ENCODE measurements at places on chromosomes 7 and 10. TPM values are rescaled to one million over a fixed set of nuclear protein-coding genes. Genes with fewer than 3 reads are reported as not detected.
A peak's percentile ranks its signal among the peaks of the same experiment; 100 is the strongest.

- H3K27me3 ChIP-seq, result peaks cover 100% of the 10 kb centered on the region
- H3K27ac ChIP-seq, result no peak overlapping the region
- DNase-seq, result no peak
- no peaks in the 10 kb centered on the region for H3K36me3 ChIP-seq
- H3K4me1 ChIP-seq, result peaks cover 63% of the 10 kb centered on the region
- no peak overlapping the region for H3K4me3 ChIP-seq
Observed at GRCh38 chr10:117160567-117160966, 22.5 kb upstream of the VAX1 start.

GRCh38 chr10:109862738-109863137 is 60.6 kb downstream of the XPNPEP1 start:
- no peak for DNase-seq
- H3K27ac ChIP-seq, result no peak overlapping the region
- no peaks in the 10 kb centered on the region for H3K27me3 ChIP-seq
- peaks cover 26% of the 10 kb centered on the region for H3K36me3 ChIP-seq

DNA sequence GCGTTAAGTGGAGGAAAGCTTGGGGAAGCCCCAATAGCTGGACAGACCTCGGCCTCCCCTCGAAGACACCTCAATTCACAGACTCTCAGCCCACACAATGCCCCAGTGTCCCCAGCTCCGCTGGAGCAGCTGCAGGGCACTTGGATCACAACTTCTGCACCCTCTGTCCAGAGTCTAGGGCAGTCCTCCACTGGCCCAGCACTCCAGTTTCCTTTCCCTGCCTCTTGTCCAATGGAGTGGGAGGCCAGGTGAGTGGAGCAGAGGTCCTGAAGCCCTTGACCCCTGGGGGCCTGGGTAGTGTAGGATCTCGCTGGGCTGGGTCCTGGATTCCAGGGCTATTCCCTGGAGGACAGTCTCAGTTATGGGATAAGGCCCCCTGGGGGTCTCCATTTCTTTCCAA is 11.9 kb downstream of the SFRP5 start:
- DNase-seq, result no peak
- H3K4me1 ChIP-seq, result peaks cover 17% of the 10 kb centered on the region
- no peak overlapping the region for H3K4me3 ChIP-seq
- H3K27ac ChIP-seq, result no peak overlapping the region
- H3K27me3 ChIP-seq, result no peaks in the 10 kb centered on the region

DNA sequence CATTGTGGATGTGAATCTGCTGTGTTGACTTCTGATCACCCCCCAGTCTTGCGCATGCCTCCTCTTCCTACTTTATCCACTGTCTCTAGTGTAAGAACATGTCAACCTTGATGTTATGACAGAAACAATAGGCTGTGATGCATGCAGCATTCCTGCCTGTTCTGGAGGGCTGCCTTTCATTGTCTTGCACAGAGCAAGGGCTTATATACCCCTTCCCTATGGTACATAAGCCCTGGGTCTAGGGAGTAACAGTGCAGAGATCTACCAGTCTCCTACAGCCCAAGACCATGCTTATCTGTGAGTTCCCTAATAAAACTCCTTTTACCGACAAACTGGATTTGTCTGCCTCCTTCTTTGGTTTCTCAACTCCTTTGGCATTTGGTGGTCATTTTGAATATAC is 177.0 kb upstream of the STK17A start:
- peaks cover 3% of the 10 kb centered on the region for H3K36me3 ChIP-seq
- DNase-seq, result no peak
- peaks cover 3% of the 10 kb centered on the region for H3K27me3 ChIP-seq
- H3K4me3 ChIP-seq, result no peak overlapping the region
- H3K27ac ChIP-seq, result no peak overlapping the region

GRCh38 chr7:120412139-120413050 is 139.4 kb downstream of the KCND2 start:
- H3K27ac ChIP-seq, result peak overlapping the region; percentile 71
- H3K27me3 ChIP-seq, result no peaks in the 10 kb centered on the region
- no peaks in the 10 kb centered on the region for H3K4me1 ChIP-seq
- no peak for DNase-seq
- H3K36me3 ChIP-seq, result no peaks in the 10 kb centered on the region

DNA sequence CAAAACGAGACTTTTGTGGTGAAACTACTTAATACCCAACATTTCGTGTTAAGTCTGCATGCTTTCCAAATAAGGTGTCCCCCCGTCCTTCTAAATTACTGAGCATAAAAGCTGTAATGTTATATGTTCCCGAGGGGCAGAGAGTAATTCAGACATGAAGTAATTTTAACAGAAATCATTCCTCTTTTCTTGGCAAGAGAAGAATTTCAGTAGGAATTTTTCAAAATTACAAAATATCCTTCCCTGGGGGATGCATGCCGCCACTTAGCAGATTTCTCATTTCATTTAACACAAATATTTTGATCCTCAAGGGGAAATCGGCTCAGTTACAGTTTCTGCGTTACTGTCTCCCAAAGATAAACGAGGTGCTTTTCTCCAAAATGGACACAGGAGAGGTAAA is 213.2 kb upstream of the RHOBTB1 start:
- no peak overlapping the region for H3K27ac ChIP-seq
- no peaks in the 10 kb centered on the region for H3K36me3 ChIP-seq
- DNase-seq, result no peak
- no peaks in the 10 kb centered on the region for H3K27me3 ChIP-seq
- H3K4me3 ChIP-seq, result no peak overlapping the region
- peaks cover 9% of the 10 kb centered on the region for H3K4me1 ChIP-seq

GRCh38 chr10:14415676-14416307 is 85.1 kb upstream of the FRMD4A start:
- no peak for DNase-seq
- H3K4me3 ChIP-seq, result no peak overlapping the region
- no peaks in the 10 kb centered on the region for H3K27me3 ChIP-seq

- H3K27me3 ChIP-seq, result 0 out of 2 replicates have a peak, but pooled peaks cover 3% of the 10 kb centered on the region
- no peaks in the 10 kb centered on the region for H3K36me3 ChIP-seq
- peak overlapping the region; percentile 89 for H3K27ac ChIP-seq
- H3K4me3 ChIP-seq, result peak overlapping the region; percentile 85
- H3K4me1 ChIP-seq, result peaks cover 25% of the 10 kb centered on the region
Observed at GRCh38 chr7:112789453-112789816, 758 bp downstream of the TMEM168 start.

DNA sequence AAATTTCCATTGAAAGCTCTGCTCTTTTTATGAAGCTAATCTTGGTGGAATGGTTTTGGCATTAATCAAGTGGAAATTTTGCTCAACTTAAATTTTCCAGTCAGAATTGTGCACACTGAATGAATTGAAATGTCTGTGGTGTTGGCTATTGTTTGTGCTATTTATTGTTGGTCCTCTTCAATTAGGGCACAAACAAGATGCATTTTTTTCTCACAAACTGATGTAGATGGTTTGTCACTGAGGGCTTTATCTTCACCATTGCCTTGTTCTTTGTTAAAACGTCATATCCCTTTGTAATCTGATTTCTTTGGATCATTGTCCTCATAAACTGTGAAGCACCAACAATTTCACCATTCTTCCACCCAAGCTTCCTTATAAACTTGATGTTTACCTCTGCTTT is 152.1 kb upstream of the RHOBTB1 start:
- H3K36me3 ChIP-seq, result no peaks in the 10 kb centered on the region
- no peaks in the 10 kb centered on the region for H3K27me3 ChIP-seq
- no peak overlapping the region for H3K4me3 ChIP-seq
- no peak overlapping the region for H3K27ac ChIP-seq
- DNase-seq, result no peak

GRCh38 chr7:5630670-5631069 is 150.8 kb downstream of the RNF216 start:
- no peaks in the 10 kb centered on the region for H3K27me3 ChIP-seq
- peaks cover 70% of the 10 kb centered on the region for H3K4me1 ChIP-seq
- peak overlapping the region; percentile 68 for H3K27ac ChIP-seq

- DNase-seq, result peak; percentile 75
- H3K27me3 ChIP-seq, result peaks cover 28% of the 10 kb centered on the region
- H3K27ac ChIP-seq, result no peak overlapping the region
- H3K4me3 ChIP-seq, result no peak overlapping the region
- no peaks in the 10 kb centered on the region for H3K36me3 ChIP-seq
Observed at GRCh38 chr10:100878291-100878910, 34.4 kb upstream of the SLF2 start.

Gene ARMC3
- total RNA-seq, result 0.09 TPM

Gene SFTPA1
- total RNA-seq, result 4.4 TPM

Gene HABP2
- 0.09 TPM for total RNA-seq

Gene ANXA8L1
- not detected for total RNA-seq

Gene TMEM139
- total RNA-seq, result 1.5 TPM
